ENCODE measurements at places on chromosomes 4 and X. TPM values are rescaled to one million over a fixed set of nuclear protein-coding genes. Genes with fewer than 3 reads are reported as not detected.

CYSLTR1 gene
- 1.7 TPM for total RNA-seq

DNA sequence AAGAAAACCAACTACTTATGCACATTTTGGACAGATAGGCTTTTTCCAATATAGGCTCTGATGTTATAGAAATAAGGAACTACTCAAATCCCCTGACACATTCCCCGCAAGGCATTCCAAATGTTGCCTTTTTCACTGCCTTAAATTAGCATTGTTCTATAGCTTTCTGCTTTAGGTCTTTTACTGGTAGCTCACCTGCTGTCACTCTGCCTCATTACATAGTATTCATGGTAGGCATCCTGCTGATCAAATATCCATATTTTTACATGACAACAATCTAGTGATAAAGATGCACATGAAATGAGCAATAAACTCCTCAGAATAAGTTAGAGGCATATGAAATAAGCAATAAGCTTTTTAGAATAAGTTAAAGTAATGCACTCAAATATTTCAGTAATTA, 542.7 kb downstream of the FAM133A start:
- no peak for ATAC-seq

ALPK1 gene
- total RNA-seq, result 15.7 TPM

- no peak for ATAC-seq
These were observed 810.5 kb upstream of the ADGRL3 start for GRCh38 chr4:60389633-60390032.

BRS3 gene
- total RNA-seq, result not detected

Data from activated T-helper 17 cell treated with anti-CD3 and anti-CD28 coated beads, Interleukin-2, amount 50 U/mL, for 72 hours (primary cell).